T1000 (cell line): ENCODE measurements at places on chromosomes 6 and 20.

DNA sequence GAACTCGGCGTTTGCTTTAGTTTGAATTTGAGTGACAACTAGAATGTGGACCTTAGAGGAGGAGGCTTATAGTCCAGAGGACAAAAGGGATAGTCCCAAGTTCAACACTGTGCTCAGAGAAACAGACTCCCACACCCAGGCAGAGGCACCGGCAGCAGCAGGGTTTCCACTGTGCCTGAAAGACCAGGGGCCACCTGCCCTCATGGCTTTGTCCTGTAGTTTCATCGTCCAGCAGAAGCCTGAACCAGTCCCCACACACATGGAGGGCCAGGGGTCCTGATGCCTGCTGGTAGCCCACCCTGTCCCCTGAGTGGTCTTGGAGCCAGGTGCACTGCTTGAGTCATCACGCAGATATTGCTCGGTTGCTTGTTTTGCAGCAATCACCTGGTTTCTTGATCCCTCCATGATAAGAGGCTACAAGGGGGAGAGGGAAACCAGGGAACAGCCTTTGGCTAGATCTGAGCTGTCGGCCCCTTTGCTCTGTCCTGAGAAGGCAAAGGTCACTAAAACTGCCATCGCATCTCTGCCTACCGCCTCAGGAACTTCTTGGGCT is 7.2 kb upstream of the ACSS1 start:
- no peak for DNase-seq

- DNase-seq = no peak
Measured at GRCh38 chr6:91161246-91161645, 574.4 kb upstream of the MAP3K7 start.

GRCh38 chr6:9186148-9186547 is 750.8 kb upstream of the SLC35B3 start:
- no peak for DNase-seq

- DNase-seq = no peak
Measured at GRCh38 chr20:63951398-63952209, 4.6 kb downstream of the UCKL1 start.

DNA sequence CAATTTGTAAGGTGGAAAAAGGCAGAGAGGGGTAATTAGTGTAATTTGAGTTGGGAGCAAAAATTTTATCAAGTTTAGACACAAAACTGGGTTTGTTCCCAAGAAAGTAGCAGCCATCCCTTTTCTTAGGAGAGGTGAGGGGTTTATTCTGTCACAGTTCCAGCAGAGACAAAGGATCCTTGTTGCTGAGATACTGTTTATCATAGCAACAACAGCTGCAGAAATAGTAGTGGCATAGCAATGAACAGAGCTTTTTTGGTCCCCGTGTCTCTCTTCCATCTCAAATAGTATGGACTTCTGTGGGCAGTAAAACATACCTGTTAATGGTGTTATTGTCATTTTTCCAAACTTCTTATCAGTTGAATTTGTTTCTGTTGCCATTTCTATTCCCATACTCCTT is 23.9 kb downstream of the ZKSCAN8 start:
- no peak for DNase-seq

DNA sequence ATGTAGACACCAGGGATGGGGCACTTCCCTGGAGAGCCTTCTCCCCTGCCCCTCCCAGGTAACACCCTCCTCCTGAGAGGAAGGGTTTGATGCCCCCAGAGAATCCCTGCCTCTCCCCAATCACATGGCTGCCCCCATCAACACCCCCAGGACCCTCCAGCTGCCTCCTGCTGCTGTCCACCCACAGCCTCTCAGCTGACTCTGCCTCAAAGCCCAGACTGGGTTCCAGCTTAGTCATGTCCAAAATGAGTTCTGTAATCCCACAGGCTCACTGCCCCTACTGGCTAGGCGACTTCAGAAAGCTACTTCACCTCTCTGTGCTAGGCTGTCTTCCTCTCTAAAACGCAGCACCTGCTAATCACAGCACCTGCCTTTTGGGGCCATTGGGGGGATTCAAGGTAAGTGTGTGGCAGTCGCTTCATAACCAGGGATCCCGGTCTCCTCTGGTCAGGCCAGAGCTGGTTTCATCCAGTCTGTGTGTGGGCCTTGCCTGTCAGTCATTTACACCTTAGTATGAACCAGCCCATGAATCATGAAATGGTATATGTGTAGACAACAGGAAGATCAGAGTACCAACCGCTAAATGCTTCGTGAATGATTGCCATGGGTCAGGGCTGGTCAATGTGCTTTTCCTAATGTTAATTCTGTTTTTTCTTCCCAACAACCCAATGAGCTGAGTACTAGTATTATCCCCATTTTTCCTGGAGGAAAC is 40.4 kb downstream of the TFEB start:
- no peak for DNase-seq

DNA sequence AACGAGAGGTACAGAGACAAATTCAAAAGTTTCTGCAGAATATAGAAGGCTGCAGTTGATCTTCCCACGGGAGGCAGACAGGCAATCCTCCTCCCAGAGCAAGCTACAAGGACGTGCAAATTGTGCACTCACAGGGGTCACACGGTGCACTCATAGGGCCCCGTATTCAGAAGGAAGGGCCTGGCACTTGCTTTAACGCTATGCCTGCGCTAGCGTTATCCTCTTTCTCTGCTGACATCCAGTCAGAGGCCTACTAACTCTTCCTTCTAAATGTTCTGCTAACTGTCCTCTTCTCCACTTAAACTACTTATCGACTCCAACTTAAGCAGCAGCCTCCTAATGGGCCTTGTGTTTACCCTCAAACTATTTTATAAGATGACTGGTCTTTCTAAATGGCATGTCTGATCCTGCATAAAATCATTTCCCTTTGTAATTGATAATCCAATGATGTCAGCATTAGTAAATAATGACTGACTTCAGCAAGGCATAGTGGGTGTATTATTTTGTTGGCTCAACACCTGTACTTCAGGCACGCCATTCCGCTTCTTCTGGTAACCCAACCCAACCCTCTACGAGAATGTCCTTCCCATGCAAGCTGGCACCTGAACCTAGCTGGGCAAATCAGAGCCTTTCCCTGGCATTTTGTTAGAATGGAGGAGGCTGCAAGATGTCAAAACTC is 2.2 kb downstream of the IFNGR1 start:
- DNase-seq = no peak

DNA sequence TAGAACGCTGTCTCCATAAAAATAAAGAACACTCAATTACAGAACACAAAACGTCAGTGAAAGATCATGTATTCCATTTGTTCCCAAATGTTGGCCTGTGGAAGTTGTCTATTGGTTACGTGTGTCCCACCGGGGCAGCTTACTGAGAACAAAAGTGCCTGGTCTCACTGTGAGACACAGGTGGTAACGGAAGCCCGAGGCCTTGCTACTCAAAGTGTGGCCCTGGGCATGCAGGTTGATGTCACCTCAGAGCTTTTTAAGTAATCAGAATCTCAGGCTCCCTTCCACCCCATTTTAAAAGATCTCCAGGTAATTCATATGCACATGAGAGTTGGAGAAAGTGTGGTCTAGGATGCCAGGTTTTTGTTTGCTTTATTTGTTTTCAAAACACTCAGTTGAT is 422.5 kb upstream of the OPRM1 start:
- DNase-seq = no peak

DNA sequence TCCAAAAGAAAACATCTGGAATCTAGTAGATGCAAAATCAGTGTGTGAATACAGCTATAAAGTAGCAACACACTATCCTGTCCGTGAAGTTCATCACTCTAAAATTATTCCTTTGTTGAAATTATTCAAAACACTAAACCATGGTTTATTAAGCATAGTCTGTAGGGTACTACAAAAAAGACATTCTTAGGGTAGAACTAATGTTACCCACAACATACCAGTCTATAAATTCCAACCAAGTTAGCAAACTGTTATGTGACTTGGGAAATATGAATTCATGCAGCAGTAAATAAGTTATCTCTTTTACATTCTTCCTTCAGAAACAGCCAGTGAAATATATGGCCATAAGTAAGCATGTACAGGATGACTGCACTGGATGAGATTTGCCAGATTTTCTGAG is 580.3 kb upstream of the ADGRB3 start:
- no peak for DNase-seq

GRCh38 chr6:151490996-151491395 is 2.8 kb upstream of the CCDC170 start:
- no peak for DNase-seq
